ENCODE measurements at places on chromosomes 2 and 18. TPM values are rescaled to one million over a fixed set of nuclear protein-coding genes. Genes with fewer than 3 reads are reported as not detected.

Gene IL36A
- not detected for total RNA-seq

Gene OTOS
- not detected for total RNA-seq

Gene CROCC2
- total RNA-seq: not detected

Gene ASPRV1
- 0.10 TPM for total RNA-seq

DNA sequence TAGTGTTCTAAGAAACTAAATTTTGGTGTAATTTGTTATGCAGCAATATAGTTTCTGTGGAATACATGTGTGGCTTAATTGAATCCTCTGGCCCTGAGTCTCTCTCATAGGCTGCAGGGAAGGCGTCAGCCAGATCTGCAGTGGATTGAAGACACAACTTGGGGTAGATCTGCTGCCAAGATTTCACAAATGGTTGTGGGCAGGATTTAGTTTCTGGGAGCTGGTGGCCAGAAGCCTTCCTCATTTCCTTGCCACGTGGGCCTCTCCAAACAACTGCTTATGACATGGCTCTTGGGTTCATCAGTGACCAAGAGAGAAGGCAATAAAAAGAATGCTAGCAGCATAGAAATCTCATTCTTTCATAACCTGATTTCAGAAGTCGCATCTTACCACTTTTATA, 28.2 kb downstream of the CCDC102B start:
- DNase-seq: no peak

DNA sequence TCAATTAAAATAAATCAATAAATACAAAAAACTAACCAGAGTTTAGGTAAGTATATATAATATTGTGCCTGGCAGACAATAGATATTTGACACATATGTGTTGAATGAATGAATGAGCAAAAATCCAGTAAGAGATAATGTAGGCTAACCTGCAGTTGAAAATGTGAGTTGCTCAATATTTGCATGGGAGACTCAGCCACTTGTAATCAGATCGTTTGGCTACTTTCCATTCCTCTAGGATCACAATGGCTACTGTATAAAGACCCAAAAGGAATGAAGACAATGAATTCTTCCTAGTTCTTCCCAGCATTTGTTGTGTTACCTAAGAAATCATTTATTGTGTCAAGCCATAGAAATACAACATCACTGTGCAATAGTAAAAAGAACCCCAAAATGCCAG, 25.3 kb downstream of the PIEZO2 start:
- no peak for DNase-seq

- peak; percentile 58 for DNase-seq
Observed at GRCh38 chr2:221529943-221530652, 42.0 kb downstream of the EPHA4 start.

GRCh38 chr2:225309516-225309915, 90.0 kb upstream of the NYAP2 start:
- no peak for DNase-seq
